ENCODE measurements at places on chromosomes 7 and 10.

- DNase-seq = no peak
Measured at GRCh38 chr10:125169279-125169678, 8.9 kb upstream of the CTBP2 start.

GRCh38 chr7:46576950-46577349 is 655.9 kb upstream of the IGFBP3 start:
- DNase-seq = no peak

GRCh38 chr10:125071008-125071407 is 89.4 kb downstream of the CTBP2 start:
- DNase-seq = no peak

DNA sequence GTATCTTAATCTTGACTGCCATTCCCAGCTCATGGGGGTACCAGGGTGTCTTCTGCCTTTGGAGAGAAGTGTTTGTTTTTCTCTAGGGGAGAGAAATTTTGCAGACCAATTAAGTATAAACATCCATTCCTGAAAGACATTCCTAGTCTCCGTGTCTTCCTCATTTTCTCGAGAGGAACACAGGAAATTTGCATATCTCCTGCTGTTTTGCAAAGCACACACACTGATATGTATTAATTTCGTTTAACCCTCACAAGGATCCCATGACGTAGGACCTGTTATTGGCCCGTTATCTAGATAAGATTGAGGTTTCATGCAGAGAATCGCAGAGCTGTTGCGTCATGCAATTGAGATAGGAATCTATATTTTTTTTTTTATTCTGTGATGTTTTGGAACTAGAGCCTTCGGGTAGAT is 944 bp downstream of the RHBDD2 start:
- DNase-seq = no peak

- no peak for DNase-seq
Measured at GRCh38 chr10:95295031-95295755, 4.4 kb upstream of the PDLIM1 start.

- DNase-seq = no peak
Measured at GRCh38 chr7:127252377-127252713, 396 bp downstream of the GRM8 start.

- no peak for DNase-seq
Measured at GRCh38 chr10:34033078-34033477, 698.6 kb upstream of the NRP1 start.

DNA sequence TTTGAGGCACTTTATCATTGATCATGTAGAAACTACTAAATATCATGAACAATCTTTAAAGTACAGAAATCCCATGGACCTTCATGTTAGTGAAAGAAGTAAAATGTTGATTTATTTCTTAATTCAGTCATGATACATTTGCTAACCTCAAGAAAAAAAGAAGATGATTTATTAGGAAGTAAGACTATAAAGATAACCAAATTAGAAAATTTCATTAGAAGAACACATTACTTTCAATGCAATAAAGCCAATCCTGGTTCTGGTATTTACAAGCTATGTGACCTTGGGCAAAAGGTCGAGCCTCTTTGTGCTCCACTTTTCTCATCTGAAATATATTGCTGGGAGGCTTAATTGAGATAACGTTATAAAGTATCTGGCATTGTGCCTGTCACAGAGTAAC is 365.0 kb downstream of the KIF20B start:
- DNase-seq = no peak

DNA sequence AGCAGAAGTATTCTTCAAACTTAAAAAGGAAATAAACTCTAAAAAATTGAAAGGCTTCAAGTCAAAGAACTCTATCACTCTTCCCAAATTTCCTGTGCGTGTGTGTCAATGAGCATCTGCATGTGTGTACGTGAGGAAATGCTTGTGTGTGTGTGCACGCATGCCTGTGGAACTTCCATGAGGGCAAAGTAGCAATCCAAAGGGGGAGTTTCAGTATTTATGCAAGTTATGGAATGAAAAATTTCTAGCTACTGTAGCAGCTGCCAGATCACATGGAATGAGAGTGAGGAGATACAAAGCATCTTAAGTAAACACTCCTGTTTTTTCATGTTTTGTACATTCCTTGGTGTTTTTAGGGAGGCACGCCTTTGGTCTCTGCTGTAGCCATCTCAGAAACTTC is 152.6 kb downstream of the RAPGEF5 start:
- DNase-seq = no peak

DNA sequence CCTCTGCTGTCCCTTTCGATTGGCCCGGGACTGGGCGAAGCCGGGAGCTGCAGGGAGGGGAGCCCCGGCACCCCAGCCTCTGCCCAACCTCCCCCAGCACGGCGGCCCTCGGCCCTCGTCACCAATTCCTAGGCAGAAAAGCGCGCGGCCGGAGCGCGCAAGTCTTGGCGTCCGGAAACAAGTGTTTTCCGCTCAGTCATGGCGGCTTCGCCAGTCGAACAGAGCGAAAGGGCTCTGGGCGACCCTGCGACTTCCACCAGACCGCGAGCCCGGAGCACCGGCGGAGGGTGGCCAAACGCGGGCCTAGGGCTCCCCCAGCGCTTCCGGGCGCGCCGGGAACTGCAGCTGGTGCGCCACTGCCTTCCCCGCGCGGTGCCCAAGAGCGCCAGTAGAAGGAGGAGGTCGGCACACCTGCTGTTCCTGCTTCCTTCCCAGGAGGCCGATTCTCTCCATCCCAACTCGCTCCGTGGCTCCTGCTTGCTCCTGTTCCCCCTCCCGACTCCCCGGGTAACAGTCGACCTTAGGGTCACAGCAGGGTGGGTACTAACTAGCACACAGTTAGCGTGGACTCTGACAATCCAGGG is 729.9 kb downstream of the ZWINT start:
- DNase-seq = no peak

DNA sequence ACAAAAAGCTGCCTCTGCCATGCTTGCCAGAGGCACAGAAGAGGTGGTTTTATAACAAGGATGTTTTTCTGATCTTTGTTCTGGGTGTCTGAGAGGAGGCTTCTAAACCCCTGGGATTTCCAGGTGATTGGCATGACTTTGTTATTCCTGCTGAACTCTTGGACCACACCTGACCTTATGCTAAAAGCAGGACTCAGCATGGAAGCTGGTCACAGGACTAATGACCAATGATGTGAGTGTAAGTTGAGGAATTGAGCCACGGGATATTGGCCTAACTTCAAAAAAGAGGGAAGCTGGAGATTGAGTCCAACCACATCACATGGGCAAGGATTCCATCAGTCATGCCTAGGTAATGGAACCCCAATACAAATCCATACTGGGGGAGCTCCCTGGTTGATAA is 437.9 kb downstream of the POM121L12 start:
- DNase-seq = no peak

- no peak for DNase-seq
Measured at GRCh38 chr10:116084161-116084560, 188.8 kb downstream of the GFRA1 start.

DNA sequence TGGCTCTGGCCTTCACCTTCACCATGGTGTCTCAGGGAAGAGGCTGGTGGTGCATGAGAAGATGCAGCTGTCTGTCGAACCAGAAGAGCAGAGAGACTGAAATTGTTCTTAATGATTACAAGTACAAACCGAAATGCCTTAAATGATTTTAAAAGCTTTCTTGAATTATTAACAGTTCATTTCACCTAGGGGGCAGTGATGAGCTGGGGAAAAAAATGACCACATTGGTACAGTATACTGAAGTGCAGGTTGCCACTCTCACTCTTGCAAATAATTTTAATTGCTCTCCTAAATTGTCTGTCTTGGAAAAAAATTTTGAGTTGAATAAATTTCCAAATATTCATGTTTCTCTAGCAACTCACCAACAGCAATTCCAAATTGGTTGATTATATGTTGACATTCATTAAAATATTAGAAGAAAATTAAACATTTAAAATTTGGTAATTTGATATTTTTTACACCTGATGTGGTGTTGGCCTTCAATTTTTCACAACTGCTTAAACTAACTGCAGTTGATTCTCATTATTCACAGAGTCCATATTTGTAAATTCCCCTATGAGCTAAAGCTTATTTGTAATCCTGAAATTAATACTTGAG is 692.6 kb downstream of the ZWINT start:
- no peak for DNase-seq

DNA sequence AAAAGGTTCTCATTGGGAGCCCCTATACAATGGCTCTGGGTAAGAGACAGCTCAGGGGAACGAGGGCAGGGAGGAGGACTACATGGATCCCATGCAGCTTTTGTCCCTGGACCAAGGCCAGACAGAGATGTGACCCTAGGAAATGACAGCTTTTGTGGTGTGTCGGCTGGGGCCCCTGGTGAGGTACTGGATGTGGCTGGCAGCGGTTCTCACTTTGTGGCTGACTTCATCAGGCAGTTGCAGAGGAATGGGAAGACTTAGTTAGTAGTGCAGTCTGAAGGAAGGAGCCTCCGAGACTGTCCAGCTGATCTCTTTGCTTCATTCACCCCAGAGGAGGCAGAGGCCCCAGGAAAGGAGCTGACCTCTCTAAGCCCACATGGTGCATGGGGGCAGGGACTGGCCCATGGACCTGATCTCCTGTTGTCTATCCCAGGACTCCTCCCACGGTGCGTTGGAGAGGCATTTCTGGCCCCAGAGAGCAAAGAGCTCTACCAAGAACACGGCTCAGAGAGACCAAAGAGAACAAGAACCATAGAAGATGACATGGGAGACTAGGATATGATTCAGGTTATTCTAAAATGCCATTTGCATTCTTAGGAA is 202.9 kb downstream of the RPS24 start:
- no peak for DNase-seq

DNA sequence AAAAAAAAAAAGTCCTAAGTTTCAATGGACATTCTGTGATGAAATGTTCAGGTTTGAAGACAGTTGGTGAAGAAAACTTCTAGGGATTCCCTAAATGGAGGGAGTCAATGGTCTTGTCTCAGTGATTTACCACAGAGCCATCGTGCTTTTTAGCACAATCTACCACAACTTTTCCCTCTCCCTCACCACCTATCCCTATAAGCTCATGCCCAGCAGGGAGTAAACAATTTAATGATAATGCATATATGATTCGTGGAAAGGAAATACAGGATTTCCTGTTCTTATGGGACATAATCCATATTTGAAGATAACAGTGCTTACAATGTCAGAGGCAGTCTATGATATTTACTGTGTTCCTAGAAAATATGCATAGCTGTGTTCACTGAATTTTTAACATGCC is 38.4 kb upstream of the CD36 start:
- no peak for DNase-seq

DNA sequence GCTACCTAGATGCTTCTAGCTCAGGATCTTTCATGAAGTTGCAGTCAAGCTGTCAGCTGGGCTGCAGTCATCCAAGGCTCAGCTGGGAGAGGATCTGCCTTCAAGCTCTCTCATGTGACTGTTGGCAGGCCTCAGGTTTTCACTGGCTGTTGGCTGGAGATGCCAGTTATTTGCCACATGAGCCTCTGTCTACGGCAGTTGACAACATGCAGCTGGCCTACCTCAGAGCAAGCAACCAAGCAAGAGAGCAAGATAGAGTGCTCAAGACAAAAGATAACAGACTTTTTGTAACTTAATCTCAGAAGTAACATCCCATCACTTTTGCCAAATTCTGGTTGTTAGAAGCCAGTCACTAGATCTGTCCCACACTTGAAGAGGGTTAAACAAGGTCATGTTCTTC is 125.8 kb downstream of the TPST1 start:
- no peak for DNase-seq

- no peak for DNase-seq
Measured at GRCh38 chr7:38257350-38257677, 16.1 kb downstream of the TARP start.

DNA sequence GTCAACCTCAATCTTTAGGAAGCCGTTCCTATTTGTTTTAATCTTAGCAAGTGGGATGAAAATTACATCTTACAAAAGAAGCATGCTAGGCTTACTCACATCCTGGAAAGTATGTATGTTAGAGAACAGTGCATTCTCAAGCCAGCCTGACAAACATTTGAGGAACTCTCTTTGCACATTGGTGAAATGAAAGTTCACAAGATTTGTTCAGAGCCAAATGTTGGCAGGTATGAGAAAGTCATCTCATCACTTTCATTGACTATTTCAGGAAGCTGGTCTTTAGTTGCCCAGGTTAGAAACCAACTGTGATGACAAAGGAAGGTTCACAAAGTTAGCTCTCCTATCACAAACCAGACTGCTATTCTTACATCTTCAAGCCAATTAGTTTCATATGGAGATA is 57.1 kb downstream of the ABCB1 start:
- DNase-seq = no peak

Data from stimulated activated CD4-positive, alpha-beta T cell treated with anti-CD3 and anti-CD28 coated beads, Interleukin-12 subunit alpha, Interleukin-12 subunit beta, amount 100 ng/mL, for 48 hours (primary cell).